CD4-positive, alpha-beta T cell treated with Interleukin-17A for 1 hour (primary cell): ENCODE measurements at places on chromosomes 3 and 15.

- no peak for DNase-seq
These were observed 613.8 kb upstream of the ZNF385D start for GRCh38 chr3:22364851-22365250.

- no peak for DNase-seq
These were observed 22.2 kb downstream of the PSTPIP1 start for GRCh38 chr15:77017091-77017660.

DNA sequence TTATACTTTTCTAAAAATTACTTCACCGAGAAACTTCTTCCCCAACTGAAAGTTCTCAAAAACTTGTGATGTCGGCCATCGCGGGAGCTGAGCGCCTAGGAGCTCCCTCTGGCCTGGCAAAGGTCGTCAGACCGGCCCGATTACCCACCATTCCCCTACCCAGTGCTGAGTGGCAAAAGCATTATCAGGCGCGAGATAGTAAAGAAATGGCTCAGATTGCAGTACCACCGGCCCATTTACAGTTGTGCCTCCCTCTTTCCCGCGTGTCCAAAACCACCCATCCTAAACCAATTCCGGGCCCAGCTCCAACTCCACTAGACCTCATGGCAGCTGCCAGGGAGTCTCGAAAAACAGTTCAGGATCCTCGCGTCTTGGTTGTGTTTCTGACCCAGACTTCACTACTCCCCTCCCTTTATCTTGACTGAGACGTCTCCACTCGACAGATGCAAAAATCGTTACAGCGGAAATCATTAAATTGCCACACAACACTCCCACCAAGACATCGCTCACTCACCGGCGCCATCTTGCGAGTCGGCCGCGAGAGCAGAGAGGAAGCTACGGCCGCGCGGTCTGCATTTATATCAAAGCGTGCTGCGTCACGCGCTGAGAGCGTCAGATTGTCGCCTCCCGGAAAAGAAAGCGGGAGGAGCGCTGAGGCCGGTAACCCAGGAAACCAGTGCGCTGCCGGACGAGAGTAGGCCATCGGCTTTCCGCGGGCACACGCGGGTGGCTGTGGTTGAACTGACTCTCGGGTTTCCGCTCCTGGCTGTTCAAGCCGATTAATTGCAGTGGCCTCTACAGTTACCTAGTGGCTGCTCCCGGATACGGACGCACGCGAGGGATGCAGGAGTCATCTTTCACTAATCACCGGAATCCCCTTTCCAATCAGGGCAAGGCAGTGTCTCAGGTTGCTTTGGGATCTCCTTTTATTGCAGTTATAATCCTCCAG is at the start of gene RPL22L1:
RPL22L1 (minus strand) TSS at position 551 of the 949 bp plus-strand sequence; CDS start at position 523, 28 bp downstream.
- peak; percentile 95 for DNase-seq

DNA sequence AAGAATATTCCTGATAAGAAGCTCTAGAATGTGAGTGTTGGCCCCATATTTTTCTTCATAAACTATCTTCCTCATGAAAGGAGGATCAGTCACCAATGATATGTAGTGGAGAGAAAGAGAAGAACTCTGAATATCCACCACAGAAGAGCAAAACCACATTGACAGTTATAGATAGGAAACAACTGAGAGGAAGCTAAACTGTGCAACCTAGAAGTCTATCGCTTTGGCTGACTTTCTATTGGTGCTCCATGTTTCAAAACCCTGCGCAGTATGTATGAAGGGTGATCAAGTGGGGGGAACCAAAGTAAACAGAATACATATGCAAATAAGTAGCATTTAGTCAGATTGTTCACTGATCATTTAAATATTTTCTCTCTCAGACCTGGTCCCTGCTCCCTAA is 41.0 kb upstream of the ZNF280D start:
- no peak for DNase-seq

GRCh38 chr15:63155486-63155885 is 1.8 kb downstream of the RPS27L start:
- DNase-seq, result no peak

DNA sequence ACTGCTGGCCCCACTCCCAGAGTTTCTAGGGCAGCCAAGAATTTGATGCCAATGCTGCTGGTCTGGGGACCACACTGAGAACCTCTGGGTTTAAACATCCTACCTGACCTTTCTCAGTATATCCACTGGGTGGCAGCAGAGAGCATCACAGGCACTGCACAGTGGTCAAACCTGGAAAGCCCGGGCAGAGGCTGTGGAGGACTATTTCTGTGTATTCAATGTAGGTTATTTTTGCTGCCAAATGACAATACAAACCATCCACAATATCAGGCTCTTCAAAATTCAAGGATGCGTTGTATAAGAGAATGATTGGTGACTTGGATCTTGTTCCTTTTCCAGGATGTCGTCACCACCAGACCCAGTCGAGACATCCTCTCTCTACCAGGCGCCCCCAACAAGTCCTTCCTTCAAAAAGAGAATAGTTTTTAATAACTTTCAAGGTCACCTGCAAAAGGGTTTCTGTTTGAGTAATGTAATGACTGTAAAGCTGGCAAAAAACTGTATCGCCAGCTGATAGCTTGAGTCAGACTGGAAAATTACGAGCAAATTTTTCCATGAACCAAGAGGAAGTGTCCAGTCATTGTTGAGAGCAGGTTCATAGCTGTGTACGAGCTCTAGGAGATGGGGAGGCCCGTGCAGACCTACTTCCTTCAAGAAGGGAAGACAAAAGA is 30.5 kb upstream of the MYZAP start:
- peak; percentile 73 for DNase-seq

GRCh38 chr3:36444909-36445308 is 64.6 kb downstream of the STAC start:
- DNase-seq, result no peak

- no peak for DNase-seq
These were observed 30.5 kb downstream of the RAD54L2 start for GRCh38 chr3:51568996-51569395.

DNA sequence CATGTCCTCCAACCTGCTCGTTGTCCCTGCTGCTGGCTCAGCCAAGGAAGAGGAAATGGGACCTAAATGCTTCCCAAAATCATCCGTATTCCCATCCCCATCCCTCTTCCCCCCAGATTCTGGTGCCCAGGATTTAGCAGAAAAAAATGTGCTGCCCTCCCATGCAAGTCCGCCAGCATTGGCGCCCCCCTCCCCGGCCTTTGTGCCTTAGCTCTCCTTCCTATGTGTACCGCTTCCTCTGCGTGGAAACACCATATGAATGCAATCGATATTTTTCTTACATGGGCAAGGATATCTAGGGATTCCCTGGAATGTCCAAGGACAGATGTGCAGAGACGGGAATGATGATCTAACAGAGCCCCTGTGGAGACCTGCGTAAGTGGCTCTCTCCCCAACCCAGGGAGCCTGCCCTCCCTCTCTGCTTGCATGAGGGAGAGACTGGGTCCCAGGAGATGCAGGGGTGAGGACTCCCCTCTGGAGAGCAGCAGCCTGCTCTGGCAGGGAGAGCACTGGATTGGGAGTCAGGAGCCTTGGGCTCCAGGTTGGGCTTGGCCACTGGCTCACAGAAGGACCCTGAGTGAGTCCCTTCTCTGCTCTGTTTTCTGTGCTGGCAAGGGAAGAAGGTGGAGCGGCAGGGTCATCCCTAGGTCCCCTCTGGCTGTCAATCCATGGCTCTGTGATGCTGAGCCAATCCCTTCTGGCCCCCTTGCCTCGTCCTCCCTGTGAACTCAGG is 227.2 kb downstream of the XXYLT1 start:
- no peak for DNase-seq

DNA sequence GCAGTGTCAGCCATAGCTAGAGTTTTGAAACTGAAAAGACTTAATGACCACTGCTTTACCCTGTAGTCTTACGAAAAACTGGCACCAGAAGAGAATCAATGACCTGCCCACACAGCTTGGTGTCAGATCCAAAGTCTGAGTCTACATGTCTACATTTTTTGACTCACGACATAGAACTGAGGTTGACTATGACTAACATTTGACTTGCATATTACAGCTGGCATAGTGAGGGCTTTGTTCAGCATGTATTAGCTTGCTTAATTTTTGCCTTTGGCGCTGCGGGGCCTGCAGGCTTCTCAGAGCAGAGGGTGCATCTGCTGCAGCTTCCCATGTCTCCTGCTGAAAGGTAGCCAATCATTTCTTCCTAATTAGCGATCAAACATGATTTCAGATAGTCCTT is 167.0 kb downstream of the EBLN2 start:
- no peak for DNase-seq

DNA sequence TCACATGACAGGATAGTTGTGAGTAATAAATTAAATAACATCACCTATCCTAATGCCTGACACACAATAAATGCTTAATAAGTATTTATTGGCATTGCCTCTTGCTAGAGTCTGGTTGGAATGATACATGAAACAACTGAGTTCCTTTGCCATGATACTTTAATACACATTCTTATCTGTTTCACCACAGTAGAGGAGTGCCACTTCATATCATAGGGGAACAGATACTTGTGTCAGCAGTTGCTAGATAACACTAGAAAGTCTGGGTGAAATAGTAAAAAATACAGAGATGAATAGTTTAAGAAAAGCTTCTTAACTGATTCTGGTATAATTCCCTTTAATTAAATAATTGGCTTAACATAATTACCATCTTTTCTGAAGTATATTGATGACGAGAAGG is 380.0 kb upstream of the GOLIM4 start:
- DNase-seq, result no peak

- no peak for DNase-seq
These were observed 92.4 kb downstream of the COL6A6 start for GRCh38 chr3:130609166-130609979.

- peak; percentile 7 for DNase-seq
These were observed 735 bp upstream of the SLC25A26 start for GRCh38 chr3:66220066-66220465.

DNA sequence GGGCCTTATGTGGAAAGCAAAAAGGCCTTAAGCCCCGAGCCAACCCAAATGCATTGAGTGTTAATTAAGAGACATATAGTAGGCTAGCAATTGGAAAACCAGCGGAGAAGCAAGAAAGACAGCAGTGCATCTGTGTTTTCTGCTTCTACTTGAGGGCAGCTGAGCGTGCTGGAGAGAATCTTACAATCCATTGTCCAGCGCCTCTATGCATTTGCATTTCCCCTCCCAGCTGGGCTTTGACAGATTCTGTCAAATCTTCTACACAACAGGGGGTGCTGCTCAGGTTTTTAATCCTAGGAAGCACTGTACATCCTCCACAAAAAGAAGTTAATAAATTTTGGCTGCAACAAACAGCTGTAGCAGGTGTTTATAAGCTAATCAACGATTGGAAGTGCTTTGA is 23.9 kb downstream of the SSR3 start:
- no peak for DNase-seq

GRCh38 chr3:128488991-128489673 is 3.9 kb downstream of the GATA2 start:
- DNase-seq, result peak; percentile 38

GRCh38 chr3:25306066-25306465 is 122.0 kb upstream of the RARB start:
- no peak for DNase-seq

- DNase-seq, result no peak
These were observed 95.8 kb upstream of the UBE2E1 start for GRCh38 chr3:23709987-23710386.

DNA sequence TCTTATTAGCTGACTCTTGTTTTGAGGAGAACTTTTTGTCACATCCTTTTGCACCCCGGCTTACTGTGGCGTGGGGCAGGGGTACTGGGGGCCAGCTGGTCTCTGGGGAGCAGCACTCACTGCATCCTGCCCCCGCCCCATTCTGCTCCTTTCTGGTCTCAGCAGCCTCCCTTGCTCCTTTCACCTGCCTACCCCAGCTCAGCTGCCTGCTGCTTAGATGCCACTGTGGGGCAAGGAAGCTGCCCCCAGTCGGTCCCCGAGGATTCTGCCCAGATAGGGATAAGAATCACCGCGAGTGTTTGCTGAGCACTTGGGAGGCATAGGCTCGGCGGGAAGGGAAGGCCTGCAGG is 32.0 kb downstream of the APBA2 start:
- DNase-seq, result no peak

- DNase-seq, result no peak
These were observed 63.9 kb downstream of the RBM6 start for GRCh38 chr3:50003824-50004223.

DNA sequence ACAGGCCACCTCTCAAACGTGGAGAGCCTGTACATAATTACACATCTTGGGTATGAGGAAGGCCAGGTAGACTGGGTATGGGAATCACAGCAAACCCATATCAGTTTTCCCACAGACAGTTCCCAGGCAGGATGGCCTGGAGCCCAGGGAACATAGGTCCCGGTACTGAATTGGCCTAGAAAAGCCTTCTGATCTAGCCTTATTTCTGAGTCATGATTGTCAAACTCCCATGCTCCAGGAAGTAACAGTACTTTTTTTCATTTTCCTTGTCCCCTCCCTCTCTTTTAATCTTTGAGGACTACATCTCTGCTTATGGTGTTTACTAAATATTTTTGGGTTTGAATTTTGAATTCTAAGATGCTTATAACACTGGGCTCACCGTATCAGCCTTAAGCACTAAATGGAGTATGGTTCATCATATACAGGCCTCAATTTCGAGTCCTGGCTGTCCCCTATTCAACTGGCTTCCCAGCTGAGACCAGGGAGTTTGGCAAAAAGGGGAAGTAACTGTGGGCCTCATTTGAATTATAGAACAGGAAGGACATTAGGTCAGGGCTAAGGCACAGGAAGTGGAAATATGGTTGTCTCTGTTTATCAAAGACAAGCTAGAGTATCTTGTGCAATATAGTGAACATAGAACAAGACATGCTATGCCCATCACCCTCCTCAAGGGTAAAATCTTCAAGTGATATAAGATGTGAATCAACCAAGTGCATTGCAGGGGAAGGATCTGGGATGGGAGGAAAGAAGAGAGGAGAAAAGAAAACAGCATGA is 494.6 kb downstream of the NTRK3 start:
- DNase-seq, result peak; percentile 9

GRCh38 chr15:98778263-98778959 is 130.1 kb downstream of the IGF1R start:
- no peak for DNase-seq

DNA sequence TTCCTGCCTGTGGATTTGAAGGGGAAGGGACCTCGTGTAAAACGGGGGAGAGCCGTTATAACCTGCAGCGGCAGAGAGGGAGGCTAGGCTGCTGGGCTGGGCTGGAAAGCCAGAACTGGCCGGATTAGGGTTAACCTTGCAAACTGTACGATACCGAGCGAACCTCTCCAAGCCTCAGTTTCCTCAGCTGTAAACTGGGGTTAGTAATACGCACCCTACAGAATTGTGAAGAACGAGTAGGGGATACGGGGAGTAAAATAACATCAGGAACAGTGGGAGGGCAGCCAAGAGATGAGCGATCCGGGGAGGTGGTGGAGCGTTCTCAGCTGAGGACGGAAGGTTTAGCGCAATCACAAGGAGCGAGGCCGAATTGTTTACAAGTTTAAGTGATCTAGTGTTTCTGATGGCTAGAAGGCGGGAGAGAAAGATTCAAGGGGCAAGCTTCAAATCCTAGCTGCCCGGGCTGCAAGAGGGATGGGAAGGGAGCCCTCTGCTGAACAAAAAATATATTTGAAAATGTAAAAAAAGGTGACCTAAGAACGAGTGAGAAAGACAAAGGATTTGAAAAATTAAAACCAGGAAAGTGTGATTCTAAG is 768 bp upstream of the SEMA5B start:
- DNase-seq, result peak; percentile 48
